GM04503 (cell line): ENCODE measurements at places on chromosomes 6 and 20.

GRCh38 chr20:5751856-5752255 is 1.7 kb downstream of the SHLD1 start:
- no peak for DNase-seq

DNA sequence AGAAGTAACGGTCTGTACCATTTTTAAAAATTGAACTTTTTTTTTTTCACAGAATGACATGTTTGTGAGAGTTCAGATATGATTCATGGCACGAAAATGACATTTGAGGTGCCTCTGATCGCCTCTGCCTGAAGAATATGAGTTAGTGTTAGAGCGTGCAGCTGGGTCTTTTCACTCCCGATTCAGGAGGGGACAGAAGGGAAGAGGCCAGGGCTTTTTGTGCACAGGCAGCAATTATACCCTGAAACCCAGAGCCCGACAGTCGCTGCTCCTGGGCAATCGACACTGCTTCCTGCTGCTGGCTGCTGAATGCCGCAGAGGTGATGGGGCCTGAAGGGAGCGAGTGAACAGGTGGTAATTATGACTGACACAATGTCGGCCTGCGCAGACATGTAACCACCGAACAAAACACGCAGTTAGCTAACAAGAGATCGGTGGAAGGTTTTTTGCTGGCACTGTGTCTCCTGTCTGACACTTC is 652.0 kb upstream of the NOX3 start:
- no peak for DNase-seq

DNA sequence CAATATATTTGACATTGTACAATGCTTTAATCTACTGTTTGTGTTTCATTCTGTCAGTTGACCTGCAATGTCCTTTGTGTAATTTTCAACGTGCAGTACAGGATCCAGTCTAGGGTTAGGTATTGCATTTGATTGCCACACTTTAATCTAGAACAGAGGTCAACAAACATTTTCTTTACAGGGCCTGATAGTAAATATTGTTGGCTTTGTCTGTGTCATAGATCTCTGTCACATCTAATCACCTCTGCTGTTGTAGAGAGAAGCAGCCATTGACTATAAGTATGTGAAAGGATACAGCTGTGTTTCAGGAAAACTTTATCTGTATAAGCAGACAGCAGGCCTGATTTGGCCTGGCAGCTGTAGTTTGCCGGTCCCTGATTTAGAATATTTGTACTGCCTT is 39.3 kb downstream of the ATRN start:
- DNase-seq = no peak

GRCh38 chr20:53329781-53330180 is 263.9 kb downstream of the ZNF217 start:
- DNase-seq = no peak

- DNase-seq = no peak
These were observed 280.2 kb downstream of the COL12A1 start for GRCh38 chr6:74925683-74926082.
